ENCODE measurements at places on chromosomes 16 and 17. TPM values are rescaled to one million over a fixed set of nuclear protein-coding genes. Genes with fewer than 3 reads are reported as not detected.
A peak's percentile ranks its signal among the peaks of the same experiment; 100 is the strongest.

- H3K36me3 ChIP-seq, result no peaks in the 10 kb centered on the region
- H3K27me3 ChIP-seq, result no peaks in the 10 kb centered on the region
- peaks cover 9% of the 10 kb centered on the region for H3K4me1 ChIP-seq
- DNase-seq, result no peak
These were observed at the start of gene OTOA for GRCh38 chr16:21663889-21664647. OTOA (plus strand) TSS chr16:21663968; CDS start chr16:21678515, 14,547 bp downstream.

GRCh38 chr17:62045517-62045916 is 19.6 kb downstream of the MED13 start:
- H3K4me3 ChIP-seq, result no peak overlapping the region
- no peak overlapping the region for H3K27ac ChIP-seq
- no peaks in the 10 kb centered on the region for H3K4me1 ChIP-seq
- H3K36me3 ChIP-seq, result peaks cover 3% of the 10 kb centered on the region
- H3K27me3 ChIP-seq, result no peaks in the 10 kb centered on the region

GRCh38 chr16:81618661-81619060 is 160.4 kb upstream of the PLCG2 start:
- H3K36me3 ChIP-seq, result no peaks in the 10 kb centered on the region
- H3K4me3 ChIP-seq, result no peak overlapping the region
- no peaks in the 10 kb centered on the region for H3K27me3 ChIP-seq
- no peak for DNase-seq
- peaks cover 53% of the 10 kb centered on the region for H3K4me1 ChIP-seq

DNA sequence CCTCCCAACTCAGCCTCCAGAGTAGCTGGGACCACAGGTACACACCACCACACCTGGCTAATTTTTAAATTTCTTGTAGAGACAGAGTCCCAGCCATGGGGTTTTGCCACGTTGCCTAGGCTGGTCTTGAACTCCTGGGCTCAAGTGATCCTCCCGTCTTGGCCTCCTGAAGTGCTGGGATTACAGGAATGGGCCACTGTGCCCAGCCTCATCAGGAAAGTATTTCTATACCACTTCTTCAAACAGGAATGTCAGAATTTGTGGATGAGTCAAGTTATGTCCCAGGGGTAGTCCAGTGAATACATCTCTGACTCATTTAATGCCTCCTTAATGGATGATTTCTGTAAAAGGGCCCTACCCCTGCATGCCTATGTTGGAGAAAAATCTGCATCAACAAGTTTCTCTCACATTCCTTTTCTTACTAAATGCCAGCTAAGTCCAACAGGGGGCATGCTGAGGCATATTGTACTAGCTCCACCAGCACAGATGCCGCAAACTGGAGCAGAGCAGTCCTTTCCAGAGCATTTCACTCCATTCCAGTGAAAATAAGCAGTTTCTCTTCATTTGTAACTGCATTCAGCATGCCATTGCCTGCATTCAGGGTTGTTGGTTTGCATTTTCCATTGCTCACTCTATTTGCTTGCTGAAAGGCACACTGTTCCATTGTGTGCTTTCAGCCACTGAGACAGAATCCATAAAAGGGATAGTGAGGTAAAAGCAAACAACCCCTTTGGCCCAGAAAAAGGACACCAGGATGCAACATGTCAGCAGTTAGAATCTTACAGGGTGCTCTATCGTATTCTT is 5.3 kb upstream of the CAVIN1 start:
- peaks cover 4% of the 10 kb centered on the region for H3K27me3 ChIP-seq
- no peaks in the 10 kb centered on the region for H3K36me3 ChIP-seq
- peaks cover 28% of the 10 kb centered on the region for H3K4me1 ChIP-seq
- no peak overlapping the region for H3K4me3 ChIP-seq

- no peak for DNase-seq
- H3K27ac ChIP-seq, result no peak overlapping the region
- no peaks in the 10 kb centered on the region for H3K36me3 ChIP-seq
- no peaks in the 10 kb centered on the region for H3K4me1 ChIP-seq
- no peak overlapping the region for H3K4me3 ChIP-seq
- H3K27me3 ChIP-seq, result no peaks in the 10 kb centered on the region
These were observed 52.6 kb downstream of the RAB11FIP4 start for GRCh38 chr17:31444026-31444425.

DNA sequence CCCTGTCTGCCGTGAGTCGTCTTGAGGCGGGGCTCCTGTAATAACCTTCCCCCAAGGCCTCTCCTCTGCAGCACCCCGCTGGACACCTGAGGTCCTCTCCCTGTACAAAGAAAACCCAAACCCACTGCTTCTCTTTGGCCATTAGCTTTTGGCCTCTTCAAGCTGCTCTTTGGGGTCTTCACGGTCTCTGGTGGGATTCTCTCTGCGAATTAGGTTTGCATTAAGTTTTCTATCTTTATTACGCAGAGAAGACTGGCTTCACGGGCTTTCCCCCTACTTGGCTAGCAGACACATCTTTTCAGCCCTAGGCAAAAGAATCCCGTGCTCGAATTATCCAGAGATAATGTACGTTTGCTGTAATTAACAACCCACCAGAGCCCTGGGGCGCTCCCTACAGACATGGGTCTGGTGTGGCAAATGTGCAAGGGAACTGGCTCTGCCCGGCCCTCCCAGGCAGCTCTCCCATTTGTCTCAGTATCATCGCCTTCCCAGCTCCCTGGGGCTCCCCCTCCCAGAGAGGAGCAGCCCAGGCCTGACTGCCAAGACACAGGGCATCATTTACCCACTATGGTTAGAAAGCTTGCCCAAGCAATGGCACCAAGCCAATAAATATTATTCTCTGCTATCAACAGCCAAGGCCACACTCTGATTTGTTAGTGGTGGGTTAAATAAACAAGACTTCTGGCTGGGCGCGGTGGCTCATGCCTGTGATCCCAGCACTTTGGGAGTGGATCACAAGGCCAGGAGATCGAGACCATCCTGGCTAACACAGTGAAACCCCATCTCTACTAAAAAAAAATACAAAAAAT is 24.7 kb upstream of the KLHDC4 start:
- peak overlapping the region; percentile 85 for H3K27ac ChIP-seq
- H3K4me1 ChIP-seq, result peaks cover 36% of the 10 kb centered on the region
- H3K36me3 ChIP-seq, result no peaks in the 10 kb centered on the region
- no peaks in the 10 kb centered on the region for H3K27me3 ChIP-seq
- no peak overlapping the region for H3K4me3 ChIP-seq
- no peak for DNase-seq

- no peaks in the 10 kb centered on the region for H3K36me3 ChIP-seq
- no peak overlapping the region for H3K27ac ChIP-seq
- no peak overlapping the region for H3K4me3 ChIP-seq
These were observed 5.7 kb downstream of the SGCA start for GRCh38 chr17:50171371-50172071.

- no peaks in the 10 kb centered on the region for H3K36me3 ChIP-seq
- H3K4me3 ChIP-seq, result no peak overlapping the region
- peaks cover 23% of the 10 kb centered on the region for H3K4me1 ChIP-seq
- H3K27ac ChIP-seq, result peak overlapping the region; percentile 5
These were observed 15.2 kb upstream of the HERPUD1 start for GRCh38 chr16:56916571-56917403.

GRCh38 chr17:67427424-67427823 is 50.3 kb downstream of the PITPNC1 start:
- no peaks in the 10 kb centered on the region for H3K36me3 ChIP-seq
- peaks cover 9% of the 10 kb centered on the region for H3K4me1 ChIP-seq
- H3K4me3 ChIP-seq, result no peak overlapping the region

- H3K4me1 ChIP-seq, result peaks cover 5% of the 10 kb centered on the region
- DNase-seq, result no peak
These were observed 17.1 kb downstream of the ITGB4 start for GRCh38 chr17:75738218-75738802.

ST6GALNAC2 gene
- 23.5 TPM for total RNA-seq

CNGB1 gene
- total RNA-seq, result 0.04 TPM

EPN3 gene
- total RNA-seq, result 64.4 TPM

NIP7 gene
- total RNA-seq, result 22.2 TPM

SECTM1 gene
- total RNA-seq, result 7.6 TPM

CCL17 gene
- total RNA-seq, result 1.3 TPM

ZSCAN10 gene
- total RNA-seq, result not detected

All from esophagus squamous epithelium (tissue), 5 donors.